DMS153 (cell line): ENCODE measurements at places on chromosomes 1 and 21.

DNA sequence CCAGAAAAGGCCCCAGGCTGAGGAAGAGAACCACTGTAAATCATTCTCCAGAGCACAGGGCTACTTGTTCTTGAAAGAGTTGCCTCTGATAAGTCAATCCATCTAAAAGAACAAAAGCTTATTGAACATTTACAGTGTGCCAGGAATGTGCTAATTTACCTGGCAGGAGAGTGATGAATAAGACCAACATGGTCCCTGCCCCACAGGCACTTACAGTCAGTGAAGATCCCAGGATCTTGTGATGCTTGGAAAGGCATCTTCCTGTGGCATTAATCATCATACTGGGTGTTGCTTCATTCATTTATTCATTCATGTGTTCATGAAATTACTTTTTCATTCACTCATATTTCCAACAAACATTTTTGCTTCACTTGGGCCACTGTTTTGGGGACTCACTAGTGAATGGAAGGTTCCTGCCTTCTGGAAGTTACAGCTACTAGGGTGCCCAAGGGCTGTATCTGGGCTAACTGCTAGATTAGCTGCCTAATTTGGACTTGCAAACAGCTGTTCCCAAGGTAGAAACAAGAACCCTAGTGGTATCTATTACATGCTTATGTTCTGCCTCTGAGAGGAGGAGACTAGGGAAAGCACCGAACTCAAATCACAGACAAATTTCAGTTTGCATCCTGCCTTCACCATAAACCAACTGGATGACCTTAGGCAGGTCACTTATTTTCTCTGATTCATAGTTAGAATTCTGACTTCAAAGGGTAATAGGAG is 133.5 kb downstream of the CLIC6 start:
- DNase-seq: no peak

- DNase-seq: no peak
Observed at GRCh38 chr1:36458910-36459309, 5.3 kb downstream of the MRPS15 start.

DNA sequence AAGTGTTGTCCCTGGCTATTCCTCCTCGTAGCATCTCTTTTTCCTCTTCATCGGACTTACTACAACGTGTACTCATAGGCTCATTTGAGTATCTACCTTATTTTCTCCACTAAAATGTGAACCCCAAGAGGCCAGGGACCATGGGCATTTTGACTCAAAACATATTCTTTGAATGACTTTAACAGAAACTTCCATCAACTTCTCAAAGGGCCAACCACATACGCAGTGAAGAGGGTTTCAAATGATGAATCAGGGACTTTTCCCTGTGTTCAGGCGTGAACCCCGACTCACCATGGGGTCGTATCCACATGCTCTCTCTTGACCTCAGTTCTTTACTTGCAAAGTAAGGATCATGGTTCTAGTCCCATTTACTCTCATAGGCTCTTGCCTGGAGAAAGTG is 20.2 kb upstream of the GPR137B start:
- DNase-seq: no peak

DNA sequence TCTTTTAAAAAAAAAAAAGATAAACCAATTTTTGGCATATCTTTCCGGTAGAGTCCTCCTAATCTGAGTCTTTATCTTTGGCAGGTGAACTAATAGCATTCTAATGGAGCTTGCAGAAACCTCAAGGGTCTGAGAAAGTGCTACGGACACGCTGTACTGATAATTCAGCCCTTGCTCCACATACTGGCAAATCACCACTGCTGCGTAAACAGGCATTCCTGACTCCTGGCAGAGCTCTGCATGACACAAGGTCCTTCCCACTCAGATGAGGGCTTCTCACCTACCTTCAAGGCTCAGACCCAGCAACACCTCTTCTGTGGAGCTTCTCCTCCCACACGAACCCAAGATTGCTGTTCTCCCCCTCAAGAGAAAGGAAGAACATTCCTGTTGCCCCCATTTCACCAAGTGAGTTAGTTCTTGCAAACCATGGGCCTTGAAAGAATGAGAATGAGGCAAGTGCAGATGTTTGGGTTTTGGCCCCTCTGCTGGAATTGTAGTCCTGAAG is 48.0 kb downstream of the LYST start:
- DNase-seq: no peak

DNA sequence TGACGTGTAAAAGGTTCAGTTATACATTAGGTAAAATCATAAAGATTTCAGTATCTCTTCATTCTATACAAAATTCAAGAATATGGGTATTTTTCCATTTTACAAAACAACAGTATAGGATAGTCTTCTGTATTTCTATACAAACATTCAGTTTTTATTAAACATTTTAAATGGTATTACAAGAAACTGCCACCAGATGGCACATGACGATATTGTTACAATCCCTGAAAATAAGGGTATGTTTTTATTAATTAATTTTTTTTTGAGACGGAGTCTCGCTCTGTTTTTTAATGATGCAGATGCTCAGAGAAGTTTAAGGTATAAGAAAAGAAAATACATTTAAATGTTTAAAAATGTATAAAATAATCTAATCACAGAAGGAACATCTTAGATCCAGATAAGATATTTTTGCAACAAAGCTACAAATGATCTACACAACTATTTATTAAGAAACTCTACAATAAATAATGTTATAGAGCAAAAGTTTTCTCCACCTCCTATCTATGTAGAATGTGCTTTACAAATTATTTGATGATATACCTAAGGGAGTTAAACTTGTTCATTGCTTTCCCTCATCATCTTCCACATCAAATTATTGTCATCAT is 23.5 kb upstream of the RSBN1 start:
- no peak for DNase-seq

DNA sequence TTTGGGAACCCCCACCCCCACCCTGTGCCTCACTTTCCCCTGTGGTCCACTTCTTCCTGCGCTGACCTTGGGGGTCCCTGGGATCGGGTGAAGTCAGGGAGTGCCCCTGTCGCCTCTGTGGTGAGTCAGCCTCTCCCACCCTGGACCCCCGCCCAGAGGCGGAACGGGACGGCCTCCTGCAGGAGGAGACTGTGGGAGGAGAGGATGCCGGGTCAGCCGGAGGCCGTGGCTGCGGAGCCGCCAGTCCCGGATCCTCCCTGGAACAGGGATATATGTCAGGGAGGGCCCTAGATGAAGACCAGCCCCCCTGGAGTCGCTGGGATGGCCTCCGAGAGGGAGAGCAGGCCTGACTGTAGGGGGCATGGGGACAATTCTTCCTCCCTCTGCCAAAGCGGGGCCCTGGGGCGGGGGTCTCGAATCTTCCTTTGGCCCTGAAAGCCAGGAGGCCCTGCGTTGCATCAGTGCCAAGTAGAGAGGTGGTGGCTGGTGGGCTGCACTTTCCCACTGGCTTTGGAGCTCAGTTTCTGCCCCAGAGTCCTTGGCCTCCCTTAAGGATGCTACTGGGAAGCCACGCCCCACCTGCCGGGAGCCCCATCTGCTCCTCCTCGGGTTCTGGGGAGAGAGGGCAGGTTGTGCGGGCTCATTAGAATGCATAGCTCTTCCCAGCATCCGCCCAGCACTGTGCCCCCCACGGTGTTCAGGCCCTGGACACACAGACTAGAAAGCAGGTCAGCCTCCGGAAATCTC is 930 bp downstream of the ARHGEF10L start:
- DNase-seq: no peak

- peak; percentile 50 for DNase-seq
Observed at GRCh38 chr1:109277434-109278204, 5.3 kb downstream of the PSRC1 start.

DNA sequence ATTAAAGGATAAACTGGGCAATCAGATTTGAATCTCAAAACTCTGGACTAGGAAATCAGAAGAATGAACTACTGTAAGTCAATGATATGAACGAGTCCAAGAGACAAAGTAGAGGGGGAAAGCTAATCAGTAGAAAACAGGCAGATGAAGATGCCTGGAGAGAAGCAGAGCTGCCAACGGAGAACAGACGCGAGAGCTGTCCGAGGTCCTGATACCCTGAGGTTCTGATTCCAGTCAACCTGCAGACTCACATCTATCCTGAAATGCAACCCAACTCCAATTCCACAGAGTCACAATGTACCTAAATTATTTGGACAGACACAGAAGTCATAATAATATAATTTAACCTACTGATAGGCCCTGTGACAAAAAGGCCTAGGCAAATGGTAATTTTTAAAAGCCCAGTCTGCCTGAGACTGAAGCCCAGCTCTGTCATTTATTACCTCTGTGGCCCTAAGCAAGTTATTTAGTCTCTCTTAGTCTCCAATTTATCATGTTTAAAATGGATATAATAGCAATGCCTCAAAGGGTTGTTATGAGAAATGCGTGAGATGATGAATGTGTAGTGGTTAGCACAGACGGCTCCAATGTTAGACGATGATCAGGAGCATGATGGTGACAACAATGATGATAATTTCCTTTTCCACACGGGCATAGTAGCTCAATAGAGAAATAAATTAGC is 33.4 kb downstream of the RGS7 start:
- DNase-seq: no peak

- no peak for DNase-seq
Observed at GRCh38 chr1:41874903-41875411, 43.8 kb downstream of the HIVEP3 start.

GRCh38 chr1:203360547-203361185 is 9.7 kb upstream of the FMOD start:
- no peak for DNase-seq

- DNase-seq: no peak
Observed at GRCh38 chr1:183472488-183473216, at the start of gene SMG7. SMG7 (plus strand) TSS chr1:183472499; CDS start chr1:183472621, 122 bp downstream.

- DNase-seq: no peak
Observed at GRCh38 chr1:231612393-231613089, 14.0 kb upstream of the DISC1 start.

DNA sequence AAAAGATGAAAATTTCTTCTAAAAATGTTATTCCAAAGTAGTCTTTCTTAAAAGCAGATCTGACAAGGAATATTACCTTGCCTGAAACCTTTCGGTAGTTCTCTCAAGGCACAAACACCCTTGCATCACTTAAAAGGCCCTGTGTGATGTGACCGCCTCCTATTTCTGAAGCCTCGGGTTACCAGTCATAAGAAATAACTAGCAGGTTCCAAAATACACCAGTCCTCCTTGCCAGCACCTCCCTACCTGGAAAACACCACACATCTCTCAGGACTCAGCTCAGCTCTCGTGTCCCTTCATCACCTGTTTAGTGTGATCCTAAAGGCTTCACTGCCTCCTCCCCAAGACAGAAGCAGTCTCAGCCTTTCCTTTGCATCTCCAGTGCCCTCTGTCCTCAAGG is 35.7 kb downstream of the SERBP1 start:
- DNase-seq: no peak

- DNase-seq: no peak
Observed at GRCh38 chr1:97906567-97907241, 14.1 kb downstream of the DPYD start.

DNA sequence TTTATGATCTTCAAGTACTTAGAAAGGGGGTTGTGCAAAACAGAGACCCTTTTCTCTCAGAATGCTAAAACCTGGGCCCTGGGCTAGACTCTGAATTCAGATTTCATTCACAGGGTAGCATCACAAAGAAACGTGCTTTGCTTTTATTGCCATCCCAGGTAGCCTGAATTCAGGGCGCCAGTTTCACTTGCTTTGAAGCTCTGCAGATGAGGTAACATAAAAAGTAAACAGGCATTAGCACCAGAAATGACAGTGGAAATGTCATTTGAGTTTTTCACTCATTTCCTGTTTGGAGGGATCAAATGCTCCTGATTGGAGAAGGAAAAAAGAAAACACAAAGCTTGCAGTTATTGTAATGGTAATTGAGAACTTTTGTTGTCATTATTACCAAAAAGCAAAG is 2.6 kb downstream of the SYPL2 start:
- DNase-seq: peak; percentile 37

DNA sequence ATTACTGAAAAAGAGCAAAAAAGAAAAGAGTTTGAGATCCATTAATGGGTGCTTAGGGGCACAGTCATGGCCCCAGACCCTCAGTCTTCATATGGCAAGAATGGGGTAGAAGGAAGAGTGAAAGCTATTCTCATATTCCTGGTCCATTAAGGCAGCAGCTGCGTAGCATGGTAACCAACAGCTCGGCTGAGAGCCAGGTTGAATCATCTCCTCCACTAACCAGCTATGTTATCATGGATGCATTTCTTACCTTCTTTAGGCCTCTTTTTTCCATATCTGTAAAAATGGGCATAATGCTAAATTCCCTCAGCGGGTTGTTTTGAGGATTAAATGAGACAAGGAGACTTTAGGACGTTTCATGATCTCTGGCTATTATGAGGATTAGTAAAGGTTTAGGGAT is 15.0 kb upstream of the SARS1 start:
- DNase-seq: no peak

DNA sequence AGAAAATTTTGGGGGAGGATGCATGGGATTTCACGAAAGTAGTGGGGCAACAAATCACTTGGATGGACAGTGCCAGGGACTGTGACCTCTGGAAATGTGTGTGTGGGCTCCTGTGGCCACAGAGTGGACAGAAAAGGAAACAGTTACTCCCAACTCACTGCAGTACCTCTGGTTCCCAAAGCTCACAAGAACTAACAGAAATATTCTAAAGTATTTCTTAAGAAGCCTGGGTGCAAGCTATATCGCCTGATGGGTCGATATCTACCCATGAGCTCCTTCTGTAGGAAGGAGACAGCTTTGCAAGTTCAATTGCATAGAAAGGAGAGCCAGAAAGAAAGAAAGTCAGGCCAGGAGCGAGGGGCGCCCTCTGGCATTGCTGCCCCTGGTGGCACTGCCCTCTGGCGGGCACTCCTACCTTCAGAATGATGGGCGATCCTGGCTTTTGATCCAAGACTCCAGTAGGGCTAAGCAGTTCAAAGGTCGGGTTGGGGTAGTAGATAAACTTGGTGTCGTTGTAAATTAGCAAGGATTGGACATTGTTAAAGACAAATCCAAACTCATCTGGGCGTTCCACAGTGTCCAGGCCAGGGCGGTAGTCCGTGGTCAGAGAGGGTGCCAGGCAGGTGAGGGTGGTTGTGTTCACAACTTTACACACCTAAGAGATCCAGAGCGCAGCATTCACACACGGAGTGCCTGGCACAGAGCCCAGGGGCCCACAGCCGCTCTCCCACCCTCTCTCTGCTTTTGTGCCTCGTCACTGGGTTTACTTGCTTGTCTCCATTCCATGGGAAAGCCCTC is 134.7 kb upstream of the CD34 start:
- no peak for DNase-seq

DNA sequence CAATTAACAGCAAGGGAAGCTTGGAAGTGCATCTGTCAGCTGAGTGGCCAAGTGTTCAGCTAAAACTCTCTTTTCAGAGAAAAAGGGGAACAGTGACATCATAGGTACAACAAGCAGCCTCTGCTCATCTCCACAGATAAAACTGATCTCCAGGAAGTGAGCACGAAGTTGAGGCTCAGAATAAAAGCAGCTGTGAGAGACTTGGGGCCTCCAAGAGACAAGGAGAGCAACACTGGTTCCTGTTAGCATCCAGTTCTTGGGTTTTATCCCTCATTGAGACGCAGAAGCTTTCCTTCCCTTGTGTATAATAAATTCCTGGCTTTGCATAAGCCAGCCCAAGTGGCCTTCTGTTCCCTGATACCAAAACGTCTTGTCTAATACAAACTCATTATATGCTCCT is 20.0 kb upstream of the CNN3 start:
- DNase-seq: no peak

- no peak for DNase-seq
Observed at GRCh38 chr1:212482637-212483441, 50.1 kb downstream of the NENF start.
